ENCODE measurements at places on chromosomes 6 and 20.

DNA sequence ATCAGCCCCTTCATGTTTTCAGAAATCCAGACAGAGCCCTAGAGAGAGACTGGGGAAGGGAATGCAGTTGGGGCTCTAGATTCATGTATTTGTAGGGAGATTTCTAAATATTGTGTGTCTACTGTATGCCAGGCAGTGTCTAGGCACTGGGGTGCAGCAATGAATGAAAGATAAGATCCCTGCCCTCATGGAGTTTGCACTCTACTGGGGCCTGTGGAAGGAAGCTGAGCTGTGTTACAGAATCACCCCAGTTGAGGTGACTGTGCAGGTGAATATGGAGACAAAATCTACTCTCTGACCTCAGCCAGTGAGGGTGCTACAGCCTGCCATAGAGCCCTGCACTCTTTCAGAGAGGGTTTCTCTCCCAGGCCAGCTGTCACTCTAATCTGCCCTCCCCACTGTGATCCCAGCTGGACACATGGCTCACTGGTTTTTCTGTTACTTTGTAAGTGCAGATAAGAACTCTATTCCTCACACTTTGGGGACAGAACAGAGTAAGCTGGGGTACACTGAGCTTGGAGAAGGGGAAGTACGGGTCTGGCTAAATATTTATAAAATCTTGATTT is 69.2 kb upstream of the E2F3 start:
- no peak for DNase-seq

GRCh38 chr20:1086277-1087213 is 31.9 kb upstream of the PSMF1 start:
- no peak for DNase-seq

- no peak for DNase-seq
These were observed 474 bp downstream of the TPX2 start for GRCh38 chr20:31739550-31739977.

DNA sequence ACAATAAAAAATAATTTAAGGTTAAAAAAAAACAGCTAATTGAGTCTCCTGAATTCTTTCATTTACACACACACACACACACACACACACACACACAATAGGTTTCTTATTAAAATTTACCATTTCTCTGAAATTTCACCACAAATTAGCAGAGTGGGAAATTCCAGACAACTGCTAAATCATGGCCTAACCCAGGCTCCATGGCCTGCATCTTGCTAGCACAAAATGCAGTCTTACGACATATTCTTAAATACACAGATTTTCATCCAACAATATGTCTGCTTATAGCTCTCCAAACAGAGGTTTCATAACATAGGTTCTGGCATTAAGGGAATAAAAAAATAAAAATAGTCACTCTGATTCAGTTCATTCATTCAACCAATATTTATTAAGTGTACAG is 46.9 kb downstream of the SOD2 start:
- no peak for DNase-seq

DNA sequence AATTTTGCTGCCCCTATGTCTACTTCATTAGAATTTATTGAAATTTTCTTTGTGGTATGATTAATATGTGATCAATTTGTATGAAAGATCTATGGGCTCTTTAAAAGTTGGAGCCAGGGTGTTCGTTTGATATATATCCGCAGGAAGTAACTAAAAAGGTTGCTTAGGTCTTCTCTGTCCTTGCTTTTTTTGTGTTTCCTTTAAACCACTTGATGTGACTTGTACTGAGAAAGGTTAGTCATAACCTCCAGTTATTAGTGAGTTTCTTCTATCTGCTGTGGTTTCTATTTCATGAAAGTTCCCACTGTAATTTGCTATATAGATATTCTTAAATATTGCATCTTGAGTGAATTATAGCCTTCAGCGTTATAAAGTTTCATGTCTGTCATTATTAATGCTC is 585.3 kb upstream of the ARID1B start:
- no peak for DNase-seq

GRCh38 chr6:15352220-15352619 is 106.4 kb downstream of the JARID2 start:
- no peak for DNase-seq

DNA sequence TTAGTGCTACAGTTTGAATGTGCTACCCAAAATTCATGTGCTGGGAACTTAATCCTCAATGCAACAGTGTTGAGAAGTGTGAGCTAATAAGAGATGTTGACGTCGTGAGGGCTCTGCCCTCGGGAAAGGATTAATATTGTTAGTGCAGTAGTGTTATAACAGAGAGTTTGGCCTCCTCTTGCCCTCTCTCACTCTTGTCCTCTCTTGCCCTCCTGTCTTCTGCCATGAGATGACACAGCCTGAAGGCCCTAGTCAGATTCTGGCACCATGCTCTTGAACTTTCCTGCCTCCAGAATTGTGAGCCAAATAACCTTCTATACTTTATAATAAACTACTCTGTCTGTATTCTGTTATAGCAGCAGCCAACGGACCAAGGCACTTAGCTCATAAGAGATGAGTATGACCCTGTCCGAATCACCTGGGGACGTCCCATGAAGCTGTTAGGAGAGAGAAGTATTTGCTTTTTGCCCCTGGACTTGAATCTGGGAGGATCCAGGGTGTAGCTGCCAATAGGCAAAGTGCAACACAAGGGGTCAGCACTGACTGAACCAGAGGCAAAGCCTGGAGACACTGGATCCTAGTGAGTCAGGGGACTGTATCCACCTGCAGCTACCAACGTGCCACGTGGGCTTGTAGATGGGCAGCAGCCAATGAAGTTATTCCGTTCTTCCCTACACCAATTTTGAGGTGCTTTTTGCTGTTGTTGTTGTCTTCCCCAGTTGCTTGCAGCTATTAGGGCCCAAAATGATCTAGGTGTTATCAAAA is 233.7 kb downstream of the THBS2 start:
- DNase-seq: no peak

- no peak for DNase-seq
These were observed 49.3 kb downstream of the RPRD1B start for GRCh38 chr20:38082894-38083293.

GRCh38 chr6:129860908-129861665 is at the start of gene TMEM244:
TMEM244 (minus strand) TSS chr6:129861315; CDS start chr6:129861188, 127 bp downstream.
- peak; percentile 40 for DNase-seq

DNA sequence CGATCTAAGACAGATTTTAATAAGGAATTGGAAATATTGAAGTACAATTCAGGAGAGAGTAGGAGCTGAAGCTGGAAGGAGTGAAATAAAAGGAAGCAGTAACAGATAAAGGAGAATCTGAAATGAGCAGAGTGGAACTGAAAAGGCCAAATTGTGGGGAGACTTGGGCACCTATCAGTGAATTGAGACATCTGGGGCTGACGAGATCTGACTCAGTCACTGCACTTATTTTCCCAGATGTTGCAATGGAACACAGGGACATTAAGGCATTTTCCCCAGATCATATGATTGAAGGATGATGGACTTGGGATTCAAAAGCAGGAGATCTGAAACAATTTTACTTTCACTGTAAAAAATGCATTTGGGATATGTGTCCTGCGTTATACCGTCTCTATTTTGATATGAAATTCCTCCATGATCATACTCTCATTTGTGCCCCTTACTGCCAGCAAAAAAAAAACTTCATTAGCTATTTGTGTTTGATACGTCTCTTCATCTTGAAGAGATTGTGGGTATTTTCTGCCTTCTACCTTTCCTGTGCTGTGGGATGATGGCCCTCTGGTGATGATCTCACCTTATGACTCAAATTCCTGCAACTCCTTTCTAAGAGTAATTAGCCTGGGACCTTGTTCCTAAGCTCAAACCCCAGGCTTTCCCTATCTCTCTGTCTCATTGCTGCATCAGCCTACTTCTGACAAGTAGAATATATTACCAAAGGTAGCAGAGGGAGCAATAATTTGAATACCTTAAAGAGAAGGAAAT is 278.5 kb upstream of the MAN1A1 start:
- no peak for DNase-seq

GRCh38 chr6:76506808-76507207 is 434.3 kb upstream of the IMPG1 start:
- no peak for DNase-seq

DNA sequence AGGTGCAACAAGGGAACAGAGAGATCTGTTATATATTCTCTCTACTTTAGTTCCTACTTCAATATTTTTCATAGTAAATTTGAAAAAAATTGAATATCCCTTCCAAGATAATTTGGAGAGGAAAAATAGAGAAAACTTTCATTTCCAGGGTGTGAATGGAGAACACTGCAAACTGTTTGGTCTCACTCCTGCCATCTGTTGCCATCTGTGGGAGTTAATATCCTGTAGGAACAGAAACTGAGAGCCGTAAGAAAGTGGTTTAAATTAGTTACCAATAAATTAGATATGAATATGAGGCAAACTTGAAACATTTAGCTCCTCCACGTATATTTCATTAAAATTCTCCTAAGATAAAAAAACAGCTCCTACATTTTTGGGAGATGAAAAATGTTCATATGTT is 4.2 kb downstream of the ZNF337 start:
- no peak for DNase-seq

DNA sequence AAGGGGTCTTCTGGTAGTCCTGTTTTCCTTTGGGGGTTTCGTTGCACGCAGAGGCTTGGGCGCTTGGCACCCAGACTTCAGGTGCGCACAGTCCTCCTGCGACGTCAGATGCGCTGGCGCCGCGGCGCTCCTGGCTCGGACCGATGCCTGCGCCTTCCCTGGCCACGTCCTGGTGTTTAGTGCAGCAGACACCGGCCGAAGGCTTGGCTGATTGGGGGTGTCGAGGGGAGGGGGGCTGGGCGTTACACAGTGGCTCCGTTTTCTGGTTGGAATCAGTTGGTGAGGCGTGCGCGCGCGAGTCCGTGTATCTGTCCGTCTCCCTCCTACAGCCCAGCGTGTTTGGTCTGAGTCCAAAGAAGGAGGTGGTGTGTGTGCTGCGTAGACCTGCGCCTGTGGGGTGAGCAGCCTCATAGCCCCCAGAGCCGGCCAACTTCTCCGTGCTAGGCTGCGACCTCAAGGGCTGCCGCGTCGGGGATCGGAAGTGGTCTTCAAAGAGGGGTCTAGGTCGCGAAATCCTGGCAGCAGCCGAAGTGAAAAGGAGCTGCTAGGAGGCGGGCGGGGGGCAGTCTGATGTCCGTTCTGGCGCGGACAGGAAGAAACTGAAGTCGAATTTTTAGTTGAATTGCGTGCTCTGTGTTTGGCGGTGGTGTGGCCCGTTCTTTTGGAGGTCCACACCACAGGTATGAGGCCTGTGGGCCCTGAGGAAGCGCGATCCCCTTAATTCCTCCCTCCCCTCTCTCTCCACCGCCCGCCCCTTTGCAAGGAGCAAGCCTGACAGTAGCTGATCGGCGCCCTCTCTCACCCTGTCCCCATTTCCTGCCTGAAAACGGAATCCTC is 1.5 kb downstream of the SYNDIG1 start:
- no peak for DNase-seq

DNA sequence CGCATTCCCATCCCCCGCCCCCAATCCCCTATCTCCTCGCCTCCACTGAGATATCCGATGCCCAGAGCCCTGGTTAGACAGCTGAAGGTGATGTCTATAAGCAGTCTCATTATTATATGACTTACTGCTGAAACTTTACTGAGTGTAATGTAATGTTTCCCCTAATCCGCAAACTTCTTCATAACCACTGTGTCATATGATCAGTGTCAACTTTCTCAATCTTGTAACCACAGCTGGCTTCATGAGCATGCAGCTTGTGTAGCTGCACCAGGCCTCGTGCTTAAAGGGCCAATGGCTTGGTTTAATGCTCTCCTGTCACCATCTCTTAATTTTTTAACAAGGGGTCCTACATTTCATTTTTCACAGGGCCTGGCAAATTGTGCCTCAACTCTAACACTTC is 8.1 kb downstream of the ASIP start:
- DNase-seq: no peak

DNA sequence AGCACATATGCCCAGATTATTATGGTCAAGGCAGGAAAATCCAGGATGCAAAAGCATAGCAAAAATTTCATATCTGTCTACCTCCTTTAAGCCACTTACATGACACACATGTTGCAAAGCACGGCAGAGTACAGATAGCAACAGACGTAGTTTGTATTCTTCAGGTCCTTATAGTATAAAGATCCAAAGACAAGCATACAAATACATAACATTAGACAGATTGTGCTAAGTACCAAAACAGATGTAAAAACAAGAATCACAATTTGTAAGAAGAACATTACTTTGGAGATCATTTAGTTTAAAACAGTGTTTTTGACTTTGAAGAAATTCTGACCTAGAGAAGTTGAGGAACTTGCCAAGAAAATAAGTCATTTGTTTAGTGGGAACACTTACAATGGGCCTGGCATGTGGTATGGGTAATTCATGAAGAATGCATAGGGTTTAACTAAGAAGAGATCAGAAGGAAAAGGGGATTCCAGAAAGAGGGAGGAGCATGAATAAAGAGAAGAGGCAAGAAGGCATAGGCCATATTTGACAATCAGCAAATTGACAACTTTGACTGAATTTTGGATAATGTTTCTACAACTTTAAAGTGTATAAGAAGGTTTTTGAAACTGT is 30.6 kb upstream of the LMBRD1 start:
- DNase-seq: no peak

DNA sequence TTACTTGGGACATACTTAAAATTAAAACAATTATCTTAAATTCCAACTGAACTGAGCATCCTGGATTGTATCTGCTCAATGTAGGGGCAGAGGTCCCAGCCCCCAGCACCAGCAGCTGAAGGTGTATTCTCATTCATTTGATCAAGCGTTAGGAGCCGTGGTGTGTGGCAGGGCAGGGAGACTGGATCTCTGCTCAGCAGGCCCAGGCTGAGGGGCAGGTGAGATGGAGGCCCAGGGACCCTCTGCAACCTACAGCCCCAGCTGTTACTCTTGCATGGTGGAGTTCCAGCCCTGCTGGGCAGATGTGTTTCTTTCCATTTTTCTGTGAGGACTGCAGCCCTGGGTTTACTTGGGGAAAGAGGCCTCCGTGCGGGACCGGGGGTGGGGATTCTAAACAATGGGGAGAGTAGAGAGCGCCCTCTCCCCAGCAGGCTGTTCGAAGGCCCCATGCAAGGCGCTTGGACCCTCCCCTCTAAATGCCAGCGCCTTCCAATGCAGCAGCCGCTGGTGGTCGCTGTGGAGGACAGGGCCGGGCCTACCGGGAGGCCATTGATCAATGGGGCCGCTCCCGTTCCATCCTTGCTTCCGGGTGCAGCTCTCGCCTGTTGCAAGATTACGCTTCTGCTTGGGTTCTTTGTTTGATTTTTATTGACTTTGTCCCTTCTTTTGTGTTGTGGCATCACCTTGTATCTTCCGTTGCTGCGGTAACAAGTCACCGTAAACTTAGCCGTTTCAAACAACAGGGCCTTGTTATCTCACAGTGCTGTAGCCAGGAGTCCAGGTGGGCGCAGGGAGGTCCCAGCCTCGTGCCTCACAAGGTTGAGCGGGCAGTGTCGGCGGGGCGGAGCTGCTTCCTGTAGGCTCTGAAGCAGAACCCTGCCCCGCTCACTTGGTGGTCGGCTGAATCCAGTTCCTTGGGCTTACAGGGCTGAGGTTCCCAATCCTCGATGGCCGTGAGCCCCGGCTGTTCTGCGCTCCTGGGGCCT is 134.8 kb upstream of the PHACTR3 start:
- DNase-seq: no peak

- DNase-seq: no peak
These were observed 217.6 kb downstream of the SIM1 start for GRCh38 chr6:100247123-100247522.
